ENCODE measurements at places on chromosomes 2 and 18.
A peak's percentile ranks its signal among the peaks of the same experiment; 100 is the strongest.

- DNase-seq, result peak; percentile 79
Observed at GRCh38 chr2:137938204-137938603, 26.1 kb upstream of the HNMT start.

- DNase-seq, result peak; percentile 71
Observed at GRCh38 chr2:97697252-97698235, 15.8 kb upstream of the ZAP70 start.

- no peak for DNase-seq
Observed at GRCh38 chr2:6833300-6833604, 32.5 kb downstream of the CMPK2 start.

GRCh38 chr2:168851674-168852320 lies 38.4 kb downstream of the SPC25 start:
- DNase-seq, result peak; percentile 52

GRCh38 chr18:25814841-25815458 lies 275.5 kb downstream of the SS18 start:
- DNase-seq, result no peak

DNA sequence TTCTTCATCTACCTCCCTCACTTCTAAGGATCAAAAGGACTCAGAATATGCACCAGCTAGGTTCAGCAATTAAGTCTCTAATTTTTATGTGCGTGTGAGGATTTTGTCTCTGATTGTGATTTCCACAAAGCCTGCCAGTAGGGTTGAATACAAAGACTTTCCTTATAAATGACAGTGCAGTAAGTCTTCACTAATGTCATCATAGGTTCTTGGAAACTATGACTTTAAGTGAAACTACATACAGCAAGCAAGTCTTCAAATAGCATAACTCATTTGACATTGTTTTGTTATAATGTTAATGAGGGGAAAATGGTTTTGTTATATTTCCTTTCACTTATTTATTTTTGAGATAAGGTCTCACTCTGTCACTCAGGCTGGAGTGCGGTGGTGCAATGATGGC lies 526.3 kb upstream of the DCC start:
- no peak for DNase-seq

DNA sequence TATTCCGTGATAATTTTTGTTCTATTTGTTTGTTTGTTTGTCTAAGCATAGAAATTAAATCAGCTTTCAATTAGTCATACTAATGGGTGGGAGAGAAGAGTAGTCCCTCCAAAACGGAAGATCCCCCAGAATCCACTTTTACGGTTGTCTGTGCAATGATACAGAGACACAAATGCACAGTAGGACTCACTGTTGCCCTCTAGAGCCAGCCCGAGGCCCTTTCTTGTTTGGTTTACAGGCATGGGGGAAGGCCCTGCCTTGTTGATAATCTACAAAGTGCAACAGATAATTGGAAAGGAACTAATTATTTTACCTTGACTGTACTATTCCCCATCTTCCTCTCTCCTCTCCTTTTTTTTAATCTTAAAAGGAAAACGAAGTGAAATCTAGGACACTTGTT lies 121.1 kb downstream of the ACOXL start:
- peak; percentile 18 for DNase-seq

DNA sequence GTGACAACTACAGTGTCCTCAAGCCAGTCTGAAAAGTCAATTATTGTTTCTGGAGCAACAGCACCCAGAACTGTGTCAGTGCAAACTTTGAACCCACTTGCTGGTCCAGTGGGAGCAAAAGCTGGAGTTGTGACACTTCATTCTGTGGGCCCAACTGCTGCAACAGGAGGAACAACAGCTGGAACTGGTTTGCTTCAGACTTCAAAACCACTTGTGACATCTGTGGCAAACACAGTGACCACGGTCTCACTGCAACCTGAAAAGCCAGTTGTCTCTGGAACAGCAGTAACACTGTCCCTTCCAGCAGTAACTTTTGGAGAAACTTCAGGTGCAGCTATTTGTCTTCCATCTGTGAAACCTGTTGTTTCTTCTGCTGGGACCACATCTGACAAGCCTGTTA lies 59.8 kb downstream of the TAF4B start:
- no peak for DNase-seq

GRCh38 chr2:190804182-190804795 lies 76.3 kb upstream of the GLS start:
- DNase-seq, result peak; percentile 49
